Keratinocyte (primary cell): ENCODE measurements at places on chromosomes 7 and 10.
A peak's percentile ranks its signal among the peaks of the same experiment; 100 is the strongest.

DNA sequence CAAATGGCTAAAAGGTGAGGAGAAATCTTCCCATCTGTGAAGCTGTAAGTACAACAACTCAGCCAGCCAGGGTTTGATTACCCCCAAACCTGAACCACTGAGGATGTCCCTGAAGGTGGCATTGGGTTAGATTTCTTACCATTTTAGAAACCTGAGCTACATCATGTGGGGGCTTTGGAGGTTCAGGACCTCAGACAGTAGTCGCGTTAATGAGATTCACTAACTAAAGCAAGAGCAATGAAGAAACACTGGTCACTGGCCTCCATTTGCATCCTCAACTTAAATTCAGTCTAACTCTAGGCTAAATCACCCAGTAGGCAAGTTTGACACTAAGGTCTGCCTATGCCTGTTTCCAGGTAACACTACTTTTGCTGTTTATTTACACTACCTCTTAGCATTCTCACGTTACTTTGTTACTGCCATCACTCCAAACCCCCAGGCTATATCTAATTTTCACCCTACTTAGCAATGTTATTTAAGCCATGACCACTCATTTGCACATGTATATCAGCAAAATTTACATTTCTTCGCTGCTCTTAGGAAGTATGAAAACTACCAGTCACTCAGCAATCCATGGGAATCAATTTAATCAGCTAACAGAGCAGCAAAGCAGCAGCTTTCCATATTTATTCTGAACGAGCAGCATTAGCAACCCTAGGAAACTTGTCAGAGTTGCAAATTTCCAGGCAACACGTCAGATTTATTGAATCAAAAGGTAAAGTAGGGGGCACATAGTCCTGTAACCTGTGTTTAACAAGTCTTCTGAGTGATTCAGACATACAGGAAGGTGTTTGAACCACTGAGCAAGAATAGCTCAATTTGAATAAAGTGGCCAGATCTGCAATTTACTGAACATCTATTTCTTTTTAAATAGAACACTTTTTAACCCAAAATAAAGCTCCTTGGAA is 788.4 kb upstream of the SORCS1 start:
- no peak for DNase-seq

- DNase-seq: no peak
These were observed 860.5 kb downstream of the LRMDA start for GRCh38 chr10:76291885-76292284.

- DNase-seq: no peak
These were observed 20.8 kb downstream of the VWA2 start for GRCh38 chr10:114259824-114260223.

DNA sequence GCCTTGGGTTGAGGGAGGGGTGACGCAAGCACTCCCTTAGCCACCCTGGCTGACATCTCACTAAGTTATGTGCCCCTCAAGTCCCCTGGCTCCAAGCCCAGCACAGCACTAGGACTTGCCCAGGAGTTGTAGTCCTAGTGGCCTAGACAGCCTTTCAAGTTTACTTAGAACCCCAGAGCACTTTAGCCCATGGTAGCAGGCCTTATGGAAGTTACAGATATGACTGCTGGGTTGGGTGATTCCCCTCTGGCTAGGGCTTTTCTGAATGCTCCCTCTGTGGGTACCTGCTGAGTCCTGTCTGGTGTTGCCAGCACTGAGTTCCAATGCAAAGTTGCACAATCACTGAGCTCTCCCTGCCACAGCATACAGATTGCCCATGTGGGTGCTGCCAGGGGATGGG is 83.2 kb downstream of the AHCYL2 start:
- peak; percentile 70 for DNase-seq

DNA sequence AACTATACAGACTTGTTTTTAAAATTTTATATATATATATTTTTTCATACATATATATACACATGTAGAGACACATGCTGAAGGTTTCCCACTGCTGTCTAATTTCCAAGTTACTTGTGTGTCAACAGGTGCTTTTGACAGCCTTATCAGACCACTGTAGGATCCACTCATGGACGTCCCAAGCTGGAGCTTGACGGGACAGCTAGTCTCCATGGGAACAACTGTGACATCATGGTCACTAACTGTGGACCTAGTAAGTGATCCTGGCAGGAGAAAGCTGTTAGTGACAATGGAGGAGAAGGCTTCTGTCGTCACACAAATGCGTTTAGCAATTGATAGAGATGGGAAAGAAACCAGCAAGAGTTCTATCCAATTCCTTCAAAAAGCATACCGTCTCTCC is 60.2 kb upstream of the DDC start:
- no peak for DNase-seq

DNA sequence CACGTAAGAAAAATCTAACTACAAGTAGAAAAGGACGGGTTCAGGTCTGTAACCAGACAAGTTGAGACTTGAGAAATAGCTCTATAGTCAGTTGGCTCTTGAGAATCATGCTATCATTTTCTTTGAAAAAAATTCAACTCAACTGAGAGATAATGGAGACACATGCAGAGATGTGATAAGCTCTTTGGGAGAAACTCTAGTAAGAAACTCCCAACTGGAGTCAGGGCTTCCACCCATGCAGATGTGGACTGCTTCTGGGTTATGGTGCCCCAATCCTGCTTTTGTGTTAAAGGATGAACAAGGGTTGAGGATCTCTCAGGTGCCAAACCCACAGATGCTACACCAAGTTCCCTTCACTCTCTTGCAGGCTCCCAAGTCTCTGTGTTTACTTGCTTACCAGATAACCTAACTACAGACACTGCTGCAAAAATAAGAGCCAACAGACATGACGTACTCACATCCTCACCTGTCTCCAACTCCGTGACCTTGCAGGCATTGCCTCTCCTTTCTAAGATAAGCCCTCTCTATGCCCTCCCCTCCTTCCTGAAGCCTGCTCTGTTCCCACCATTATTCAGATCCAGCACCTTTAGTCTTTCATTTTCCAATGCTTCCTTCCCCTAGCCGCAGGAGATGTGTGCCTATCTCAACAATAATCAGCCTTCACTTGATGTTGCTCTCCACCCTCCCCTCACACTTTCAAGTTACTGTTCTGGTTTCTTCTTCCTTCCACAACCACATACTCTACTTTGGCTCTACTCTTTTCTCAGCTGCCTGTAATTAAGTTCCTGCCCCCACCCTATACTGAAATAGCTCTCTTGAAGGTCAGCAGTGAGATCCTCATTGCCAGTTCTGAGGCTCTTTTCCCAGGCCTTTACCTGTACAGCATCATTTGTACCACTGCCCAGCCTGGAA is 130.0 kb downstream of the ICA1 start:
- no peak for DNase-seq

GRCh38 chr10:96317067-96317833 is 13.0 kb downstream of the DNTT start:
- DNase-seq: no peak

- DNase-seq: no peak
These were observed 1.6 kb downstream of the ATP6V0E2 start for GRCh38 chr7:149875396-149875795.

DNA sequence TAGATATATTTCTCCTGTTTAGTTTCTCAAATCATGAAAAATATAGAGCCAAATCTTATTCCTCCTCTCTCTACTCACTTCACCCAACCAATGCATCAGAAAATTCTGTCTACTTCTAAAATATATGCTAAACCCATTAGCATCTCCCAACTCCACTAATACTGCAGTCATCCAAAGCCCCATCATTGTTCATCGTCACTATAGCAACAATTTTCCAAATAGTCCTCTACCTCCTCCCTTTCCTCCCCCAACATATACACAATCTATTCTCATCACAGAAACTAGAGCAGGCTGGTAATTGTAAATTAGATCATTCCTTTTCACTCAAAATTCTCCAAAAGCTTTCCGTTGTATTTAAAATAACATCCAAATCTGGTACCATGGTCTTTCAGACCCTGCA is 38.4 kb upstream of the C10orf120 start:
- no peak for DNase-seq

DNA sequence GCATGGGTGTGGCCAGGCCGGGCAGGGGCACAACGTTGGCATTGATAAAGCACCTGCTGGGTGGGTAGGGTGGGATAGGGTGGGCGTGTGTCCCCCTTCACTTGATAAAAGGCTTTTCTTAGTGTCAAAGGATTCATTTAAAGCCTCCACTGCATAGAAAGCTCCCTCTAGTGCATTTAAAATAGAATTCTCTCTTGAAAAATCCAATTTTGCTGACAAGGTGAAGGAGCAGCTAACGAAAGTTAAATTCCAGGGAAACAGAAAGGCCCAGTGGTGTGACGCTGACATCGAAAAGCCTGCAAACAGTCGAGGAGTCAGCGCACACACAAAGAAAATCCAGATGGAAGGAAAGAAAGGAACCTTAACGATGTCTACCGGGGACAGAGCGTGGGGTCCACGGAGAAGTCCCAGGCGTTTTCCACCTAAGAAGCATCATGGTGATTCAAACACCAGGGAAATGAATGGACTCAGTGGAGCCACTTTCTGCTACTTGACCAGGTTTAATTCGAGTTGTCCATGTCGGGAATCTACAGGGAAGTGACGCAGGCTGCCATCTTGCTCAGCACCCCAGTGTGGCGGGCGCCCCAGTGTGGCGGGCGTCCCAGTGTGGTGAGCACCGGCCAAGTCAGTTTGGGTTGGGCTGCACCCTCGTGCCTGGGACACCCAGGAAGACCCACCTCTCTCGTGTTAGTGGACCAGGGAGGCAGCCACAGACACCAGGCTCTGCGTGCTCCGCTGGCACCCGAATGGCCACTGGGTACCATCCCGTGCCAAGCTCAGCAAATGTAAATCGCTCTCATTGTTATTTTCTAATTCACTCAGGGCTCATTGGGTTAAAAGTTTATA is 217.8 kb downstream of the DNAJB6 start:
- no peak for DNase-seq

- DNase-seq: no peak
These were observed 437.6 kb upstream of the ZMIZ1 start for GRCh38 chr10:78630944-78631838.

DNA sequence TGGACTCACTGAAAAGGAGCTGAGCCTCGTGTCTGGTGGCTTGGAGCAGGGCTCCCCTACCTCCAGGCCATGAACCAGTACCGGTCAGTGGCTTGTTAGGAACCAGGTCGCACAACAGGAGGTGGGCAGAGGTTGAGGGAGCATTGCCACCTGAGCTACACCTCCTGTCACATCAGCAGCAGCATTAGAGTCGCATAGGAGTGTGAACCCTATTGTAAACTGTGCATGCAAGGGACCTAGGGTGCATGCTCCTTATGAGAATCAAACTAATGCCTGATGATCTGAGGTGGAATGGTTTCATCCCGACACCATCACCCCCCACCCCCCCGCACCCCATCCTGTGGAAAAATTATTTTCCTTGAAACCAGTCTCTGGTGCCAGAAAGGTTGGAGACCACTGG is 50.4 kb downstream of the TSPAN15 start:
- DNase-seq: no peak

GRCh38 chr7:149027055-149027454 is 1.2 kb downstream of the PDIA4 start:
- DNase-seq: no peak

DNA sequence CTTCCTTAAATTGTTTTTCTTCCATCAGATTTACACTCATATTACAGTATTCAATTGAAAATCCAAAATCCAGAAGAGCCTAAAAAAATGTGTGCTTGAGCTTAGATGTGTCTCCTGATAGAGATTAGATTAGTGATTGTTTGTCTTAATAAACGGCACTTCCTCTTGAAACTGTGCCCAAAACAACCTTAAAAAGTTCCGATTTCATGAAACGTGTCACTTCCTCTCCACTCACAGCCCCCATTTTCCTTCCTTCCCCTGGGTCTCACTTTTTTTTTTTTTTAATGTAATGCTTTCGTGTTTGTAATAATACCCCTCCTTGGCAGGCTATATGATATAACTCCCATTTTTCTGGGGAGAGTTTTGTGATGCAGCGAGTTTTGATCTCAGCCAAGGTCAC is 114.8 kb upstream of the ADO start:
- DNase-seq: no peak

GRCh38 chr7:141400356-141400755 is 150.9 kb upstream of the AGK start:
- DNase-seq: no peak

- DNase-seq: peak; percentile 83
These were observed 147.1 kb upstream of the GDF10 start for GRCh38 chr10:47152861-47153349.

GRCh38 chr10:77177589-77177988 is 460.0 kb downstream of the KCNMA1 start:
- DNase-seq: no peak

DNA sequence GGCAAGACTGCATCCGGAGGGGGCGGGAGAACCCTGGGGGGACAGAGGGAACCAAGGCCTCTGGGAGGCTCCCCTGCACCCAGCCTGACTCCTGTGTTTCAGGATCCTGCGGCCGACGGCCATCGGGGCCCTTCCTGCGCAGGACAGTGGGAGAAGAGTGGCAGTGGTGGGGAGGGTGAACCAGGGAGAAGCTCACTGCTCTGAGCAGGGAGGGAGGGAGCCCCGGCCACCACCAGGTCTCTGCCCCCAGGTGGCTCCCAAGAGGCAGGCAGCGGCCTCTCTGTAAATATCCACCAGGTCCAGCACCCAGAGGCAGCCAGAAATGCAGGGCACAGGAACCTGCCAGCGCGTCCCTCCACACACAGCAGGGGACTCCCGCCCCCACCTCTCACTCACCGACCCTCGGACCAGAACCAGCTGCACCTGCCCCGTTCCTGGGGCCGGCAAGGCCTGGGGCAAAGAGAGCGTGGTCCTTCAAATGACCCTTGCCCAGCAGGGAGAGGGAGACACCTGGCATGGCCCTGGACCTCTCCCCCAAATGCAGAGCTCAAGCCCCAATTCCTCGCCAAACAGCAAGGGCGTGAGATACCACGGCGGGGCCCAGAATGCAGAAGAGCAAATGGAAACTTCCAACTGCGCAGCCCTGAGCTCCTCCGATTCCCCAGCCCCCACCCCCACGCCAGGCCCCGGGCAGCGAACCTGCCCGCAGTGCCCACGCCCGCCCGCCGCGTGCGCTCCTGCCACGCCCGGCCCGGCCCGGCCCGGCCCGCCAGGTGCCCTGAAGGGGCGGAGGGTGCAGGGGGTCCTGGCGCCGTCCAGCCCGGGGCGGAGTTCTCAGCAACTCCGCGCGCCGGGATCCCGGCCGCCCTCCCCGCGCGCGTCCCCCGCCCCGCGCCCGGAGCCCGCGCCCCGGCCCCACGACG is 805 bp downstream of the RASGEF1A start:
- no peak for DNase-seq

GRCh38 chr7:26489391-26489790 is 197.7 kb downstream of the SNX10 start:
- DNase-seq: no peak

- DNase-seq: no peak
These were observed 27.6 kb upstream of the PLPP4 start for GRCh38 chr10:120429395-120429794.

GRCh38 chr10:127303105-127303504 is 106.7 kb upstream of the INSYN2A start:
- DNase-seq: no peak

GRCh38 chr7:130114374-130114773 is 44.0 kb downstream of the KLHDC10 start:
- DNase-seq: no peak

- no peak for DNase-seq
These were observed 50.6 kb upstream of the GJD4 start for GRCh38 chr10:35554461-35555056.

DNA sequence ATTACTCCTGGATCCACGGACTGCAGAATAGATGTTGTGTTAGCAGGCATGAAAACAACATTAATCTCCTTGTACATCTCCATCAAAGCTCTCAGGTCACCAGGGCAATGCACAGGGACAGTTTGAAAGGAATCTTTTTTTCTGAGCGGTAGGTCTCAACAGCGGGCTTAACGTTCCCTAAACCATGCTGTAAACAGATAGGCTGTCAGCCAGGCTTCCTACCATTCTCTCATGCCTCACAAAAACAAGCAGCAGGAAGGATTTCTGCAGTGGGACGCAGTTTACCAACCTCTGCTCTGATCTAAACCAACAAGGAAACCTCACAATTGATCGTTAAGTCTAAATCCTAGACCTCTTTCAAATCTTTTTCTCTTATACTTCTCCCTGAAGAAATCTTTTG is 50.8 kb downstream of the CNOT4 start:
- no peak for DNase-seq
